ENCODE measurements at places on chromosomes 11 and 22.

DNA sequence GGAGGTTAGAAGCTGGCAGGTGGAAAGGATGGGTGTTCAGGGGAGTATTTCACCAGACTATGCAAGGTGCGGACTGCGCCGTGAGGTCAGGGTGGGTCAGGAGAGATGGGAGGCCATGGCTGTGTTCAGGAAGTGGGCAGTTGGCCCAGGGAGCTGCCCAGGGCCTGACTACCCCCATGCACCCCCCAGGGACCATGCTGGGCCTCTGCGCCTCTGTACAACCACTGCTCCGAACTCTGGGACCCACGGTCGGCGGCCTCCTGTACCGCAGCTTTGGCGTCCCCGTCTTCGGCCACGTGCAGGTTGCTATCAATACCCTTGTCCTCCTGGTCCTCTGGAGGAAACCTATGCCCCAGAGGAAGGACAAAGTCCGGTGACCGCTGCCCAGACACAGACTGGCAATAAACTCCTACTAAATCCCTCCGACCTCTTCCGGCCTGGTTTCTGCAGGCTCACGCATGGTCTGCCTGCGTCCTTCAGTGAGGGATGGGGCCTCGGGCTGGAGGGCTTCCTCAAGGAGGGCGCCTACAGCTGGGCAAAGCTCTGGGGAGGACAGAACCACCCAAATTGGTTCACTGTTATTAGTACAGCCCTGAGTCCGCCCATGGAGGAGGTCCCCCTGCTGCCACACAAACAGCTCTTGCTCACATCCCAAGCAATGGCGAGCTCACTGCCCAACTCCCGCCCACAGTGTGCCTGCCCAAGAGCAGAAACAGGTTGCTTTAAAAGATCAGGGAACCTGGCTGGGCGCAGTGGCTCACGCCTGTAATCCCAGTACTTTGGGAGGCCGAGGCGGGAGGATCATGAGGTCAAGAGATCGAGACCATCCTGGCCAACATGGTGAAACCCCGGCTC is 4.2 kb downstream of the PHLDA2 start:
- DNase-seq: no peak

- no peak for DNase-seq
Measured at GRCh38 chr11:73312851-73313327, 4.8 kb downstream of the ARHGEF17 start.

DNA sequence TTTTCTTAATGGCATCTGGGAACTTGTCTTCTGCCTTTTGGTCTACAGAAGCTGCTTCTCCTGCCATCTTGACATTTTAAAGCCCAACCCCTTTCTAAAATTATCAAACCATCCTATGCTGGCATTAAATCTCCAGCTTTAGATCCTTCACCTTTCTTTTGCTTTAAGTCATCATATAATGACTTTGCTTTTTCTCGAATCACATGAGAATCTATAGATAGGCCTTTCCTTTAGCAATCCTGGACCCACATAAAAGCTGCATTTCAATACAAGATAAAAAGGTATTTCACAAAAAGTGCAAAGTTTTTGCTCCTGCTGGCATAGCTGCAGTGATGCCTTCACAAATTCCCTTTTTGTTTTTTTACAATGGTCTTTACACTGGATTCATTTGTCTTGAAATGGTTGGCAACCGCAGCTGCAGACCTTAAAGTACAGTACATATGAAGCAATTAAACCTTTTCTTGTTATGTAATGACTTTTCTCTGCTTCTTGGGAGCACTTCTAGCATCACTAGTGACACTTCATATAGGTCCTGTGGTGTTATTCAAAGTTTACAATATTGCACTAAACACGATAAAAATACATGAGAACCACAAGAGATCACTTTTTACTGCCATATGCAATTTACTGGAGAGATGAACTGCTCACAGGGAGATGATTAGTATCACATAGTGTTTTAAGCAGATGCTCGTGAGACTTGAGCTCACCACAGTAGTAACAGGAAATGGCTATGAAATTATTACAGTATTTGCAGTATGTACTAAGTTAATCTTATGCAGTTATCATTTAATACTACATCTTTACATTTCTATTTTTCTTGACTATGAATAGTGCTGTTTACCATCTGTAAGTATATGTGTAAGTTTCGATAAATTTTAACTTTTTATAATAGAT is 41.6 kb downstream of the ACER3 start:
- no peak for DNase-seq

DNA sequence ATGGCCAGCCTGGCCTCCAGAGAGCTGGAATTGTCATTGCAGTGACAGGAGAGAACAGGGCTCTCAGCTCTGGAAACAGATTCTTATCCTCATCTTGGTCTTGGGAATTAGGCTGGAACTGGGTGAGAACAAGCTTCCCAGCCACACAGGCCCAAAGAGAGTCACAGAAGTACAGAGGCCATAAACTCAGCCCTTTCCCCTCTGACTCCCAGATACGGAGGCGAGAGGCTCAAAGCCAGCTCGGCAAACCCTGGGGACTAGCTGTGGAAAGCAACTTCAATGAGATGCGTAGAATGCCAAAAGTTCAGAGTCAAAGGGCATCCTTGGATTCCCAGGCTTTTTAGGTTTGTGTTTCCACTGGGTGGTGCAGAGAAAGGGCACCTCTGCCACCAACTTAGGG is 14.3 kb upstream of the ABCC8 start:
- no peak for DNase-seq

DNA sequence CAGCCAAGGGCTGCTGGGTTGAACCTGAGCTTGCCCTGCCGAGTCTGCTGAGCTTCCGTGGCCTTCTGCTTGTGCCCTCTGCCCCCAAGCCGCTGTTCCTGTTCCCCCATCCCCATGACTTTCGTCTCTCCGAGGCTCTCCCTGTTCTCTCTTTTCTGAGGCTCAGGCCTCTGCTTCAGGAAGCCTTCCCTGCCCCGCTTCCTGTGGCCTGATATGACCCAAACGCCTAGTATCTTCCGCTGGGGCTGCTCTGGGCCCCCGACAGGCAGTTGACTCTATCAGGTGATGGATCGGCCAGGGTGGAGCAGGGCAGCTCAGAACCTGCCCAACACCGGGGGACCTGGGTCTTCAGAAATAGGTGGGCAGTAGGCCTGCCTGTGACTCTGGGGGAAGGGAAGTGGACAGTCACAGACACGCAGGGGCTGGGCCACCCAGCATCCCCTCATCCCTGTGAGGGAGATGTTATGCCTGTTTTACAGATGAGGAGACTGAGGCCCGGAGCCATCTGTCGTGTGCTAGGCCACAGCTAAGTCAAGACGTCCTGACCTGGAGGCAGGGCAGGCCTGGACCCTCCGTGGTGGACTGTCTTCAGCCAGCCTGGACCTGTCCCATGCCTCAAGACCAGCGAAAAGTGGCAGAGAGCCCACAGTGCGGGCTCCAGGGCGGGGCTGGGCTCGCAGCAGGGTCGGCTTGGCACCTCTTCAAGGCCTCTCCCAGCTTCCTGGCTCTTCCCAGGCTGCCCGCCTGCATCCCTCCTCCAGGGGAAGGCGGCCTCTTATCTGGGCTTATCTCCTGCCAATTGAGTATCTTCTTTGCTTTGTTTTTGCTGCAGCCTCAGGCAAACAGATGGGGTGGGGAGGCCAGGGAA is 16.2 kb downstream of the BAD start:
- DNase-seq: no peak

DNA sequence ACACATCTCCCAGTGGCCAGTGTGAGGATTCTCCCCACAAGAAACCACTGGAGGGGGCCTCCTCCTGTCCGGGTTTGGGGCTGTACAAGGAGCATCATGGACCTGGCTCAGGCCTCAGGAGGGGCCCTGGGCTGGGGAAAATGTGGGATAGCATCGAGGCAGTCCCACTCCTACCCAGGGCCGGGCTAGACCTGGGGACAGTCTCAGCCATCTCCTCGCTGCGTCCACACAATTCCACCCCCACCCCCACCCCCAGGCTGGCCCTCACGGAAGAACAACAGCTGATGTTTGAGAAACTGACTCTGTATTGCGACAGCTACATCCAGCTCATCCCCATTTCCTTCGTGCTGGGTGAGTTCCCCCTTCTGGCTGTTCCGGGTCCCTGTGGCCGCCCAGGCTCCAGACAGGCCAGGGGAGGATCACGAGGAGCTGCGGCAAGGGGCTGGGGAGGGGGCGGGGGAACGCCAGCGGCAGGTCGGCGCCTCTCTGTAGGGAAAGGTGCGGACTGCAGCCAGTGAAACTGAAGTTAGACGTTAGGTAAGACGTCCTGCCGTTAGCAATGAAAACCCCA is 4.8 kb downstream of the BEST1 start:
- no peak for DNase-seq

GRCh38 chr11:12679471-12679870 is 5.2 kb downstream of the TEAD1 start:
- DNase-seq: no peak

DNA sequence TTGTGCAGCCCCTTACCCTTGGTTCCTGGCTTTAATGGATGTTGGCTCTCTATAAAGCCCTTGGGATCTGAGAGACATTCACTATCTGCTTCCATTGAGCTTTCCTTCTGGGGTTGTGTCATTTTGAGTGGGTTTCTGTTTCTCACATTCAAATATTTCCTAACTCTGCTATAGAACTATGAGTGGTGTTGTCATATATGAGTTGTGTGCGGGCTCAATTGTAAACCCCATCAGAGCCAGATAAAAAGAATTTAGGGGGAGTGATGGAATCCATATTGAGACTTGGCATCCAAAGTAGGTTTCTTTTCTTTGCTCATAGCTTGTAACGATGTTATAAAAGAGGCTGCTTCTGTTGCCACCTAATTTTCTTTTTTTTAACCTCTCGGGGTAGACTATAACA is 41.8 kb upstream of the SPON1 start:
- DNase-seq: no peak

DNA sequence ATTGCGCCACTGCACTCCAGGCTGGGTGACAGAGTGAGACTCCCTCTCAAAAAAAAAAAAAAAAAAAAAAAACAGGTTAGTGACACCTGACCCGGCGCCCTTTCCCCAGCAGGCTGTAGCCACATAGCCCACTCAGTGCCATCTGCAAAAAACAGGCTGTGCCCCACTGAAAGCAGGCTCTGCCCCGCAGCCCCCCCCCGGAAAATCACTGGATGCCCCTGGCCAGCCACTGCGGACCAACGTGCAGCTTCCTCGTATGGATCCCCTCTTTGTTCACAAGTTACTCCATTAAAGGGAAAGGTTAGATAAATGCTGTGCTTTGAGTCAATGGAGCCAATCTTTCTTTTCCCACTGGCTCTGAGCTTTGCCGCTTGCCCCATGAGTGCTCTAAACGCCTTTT is 660.3 kb downstream of the TBC1D22A start:
- no peak for DNase-seq

GRCh38 chr11:131686836-131687235 is 316.4 kb downstream of the NTM start:
- no peak for DNase-seq

- DNase-seq: no peak
Measured at GRCh38 chr11:85165819-85166218, 461.3 kb downstream of the DLG2 start.

DNA sequence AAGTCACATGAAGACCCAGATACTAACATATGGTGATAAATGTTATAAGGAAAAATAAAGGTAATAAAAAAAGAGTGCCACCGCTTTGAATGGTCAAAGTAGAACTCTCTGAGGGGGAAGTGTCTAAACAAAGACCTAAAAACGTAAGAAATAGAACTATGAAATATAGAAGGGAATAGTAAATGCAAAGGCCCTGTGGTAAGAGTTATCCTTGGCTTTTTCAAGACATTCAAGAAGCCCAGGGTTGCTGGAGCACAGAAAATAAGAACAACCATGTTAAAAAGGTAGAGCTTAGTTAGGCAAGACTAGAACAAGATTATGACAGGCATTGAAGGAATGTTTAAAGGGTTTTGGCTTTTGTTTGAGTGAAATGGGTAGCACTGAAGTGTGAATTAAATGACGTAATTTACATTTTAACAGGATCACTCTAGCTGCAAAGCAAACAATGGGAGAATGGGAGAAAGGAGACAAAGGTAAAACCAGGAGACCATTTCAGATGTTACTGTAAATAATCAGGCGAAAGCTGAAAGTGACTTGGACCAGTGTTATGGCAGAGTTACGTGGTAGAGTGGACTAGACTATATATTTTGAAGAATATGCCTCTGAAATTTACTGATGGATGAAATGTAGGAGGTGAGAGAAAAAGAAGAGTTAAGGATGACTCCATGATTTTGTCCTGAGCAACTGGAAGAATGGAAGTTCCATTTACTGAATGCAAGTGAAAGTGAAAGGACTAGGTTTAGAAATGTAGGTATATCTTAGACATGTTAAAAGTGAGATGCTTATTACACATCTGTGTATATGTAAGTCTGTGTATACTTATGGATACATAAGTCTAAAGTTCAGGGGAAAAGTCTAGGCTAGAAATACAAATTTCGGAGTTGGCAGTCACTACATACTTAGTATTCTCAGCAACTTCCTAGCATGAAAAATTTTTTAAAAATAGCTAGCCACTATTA is 28.5 kb downstream of the BTBD10 start:
- DNase-seq: no peak

DNA sequence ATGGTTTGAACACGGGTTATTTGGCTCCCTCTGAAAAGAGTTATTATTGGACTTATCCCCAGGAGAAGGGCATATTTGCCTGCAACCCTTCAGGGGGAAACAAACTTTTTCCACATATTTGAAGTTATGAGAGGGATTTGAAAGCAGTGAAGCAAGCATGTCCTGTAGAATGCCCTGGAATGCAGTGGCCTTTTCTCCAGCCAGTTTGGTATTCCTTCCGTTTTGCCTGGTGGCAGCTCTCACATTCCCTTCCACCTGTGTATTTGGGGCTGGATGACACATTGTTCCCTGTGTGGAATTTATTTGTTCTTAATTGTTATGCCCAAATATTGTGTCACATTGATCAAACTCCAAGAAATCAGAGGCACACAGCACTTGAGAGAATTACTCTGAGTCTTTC is 59.0 kb downstream of the OSBP2 start:
- no peak for DNase-seq

DNA sequence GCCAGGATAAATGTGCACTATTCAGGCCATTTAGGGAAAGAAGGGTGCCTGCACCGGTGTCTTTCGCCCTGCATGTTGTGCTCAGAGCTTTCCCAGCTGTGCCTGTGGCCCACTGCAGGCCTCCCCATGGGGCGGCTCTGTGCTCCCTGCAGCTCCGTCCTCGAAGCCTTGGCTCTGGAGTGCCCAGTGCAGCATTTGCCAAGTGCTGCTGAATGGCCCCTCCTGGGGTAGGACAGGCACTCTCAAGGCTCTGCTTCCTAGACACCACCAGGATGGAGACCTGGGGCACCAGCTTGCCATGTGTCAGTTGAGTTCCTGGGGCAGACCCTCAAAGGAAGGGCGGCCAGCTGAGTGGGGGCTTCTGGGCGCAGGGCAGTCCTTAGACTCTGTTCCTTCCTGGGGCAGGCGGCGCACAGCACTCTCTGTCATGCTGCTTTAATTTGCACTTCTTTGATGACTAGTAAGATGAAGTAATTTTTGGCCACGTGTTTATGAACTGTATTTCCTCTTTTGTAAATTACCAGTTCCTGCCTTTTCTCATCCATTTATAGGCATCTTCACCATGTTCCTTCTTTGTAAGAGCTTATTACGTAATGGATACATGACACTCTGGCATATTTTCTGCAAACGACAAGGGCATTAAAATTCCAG is 32.1 kb upstream of the GNB1L start:
- no peak for DNase-seq

GRCh38 chr11:66910669-66911068 is 47.5 kb downstream of the PC start:
- no peak for DNase-seq

DNA sequence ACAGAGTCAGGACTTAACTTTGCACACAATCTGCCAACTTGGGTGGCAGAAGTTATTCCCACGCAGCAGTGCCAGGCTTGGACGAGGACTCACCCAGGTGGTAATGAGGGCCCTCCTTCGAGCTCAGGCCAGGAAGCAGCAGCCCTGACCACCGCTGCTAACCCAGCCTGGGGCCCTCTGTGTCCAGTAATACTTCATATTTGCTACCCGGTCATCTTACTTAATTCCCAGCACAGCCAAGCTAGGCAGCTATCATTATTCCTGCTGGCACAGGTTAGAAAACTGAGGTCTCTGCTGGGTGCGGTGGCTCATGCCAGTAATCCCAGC is 15.4 kb upstream of the LRP5 start:
- no peak for DNase-seq
